Activated T-helper 1 cell treated with anti-CD3 and anti-CD28 coated beads, Interleukin-12 subunit alpha, Interleukin-12 subunit beta, Interleukin-2, Interleukin-4 antibody, amounts not matched to agents 30 ng/mL and 10 ng/mL and 1 ng/mL, durations not matched to agents 14 hours and 24 hours and 36 hours (primary cell): ENCODE measurements at places on chromosomes 11 and 22. TPM values are rescaled to one million over a fixed set of nuclear protein-coding genes. Genes with fewer than 3 reads are reported as not detected.

The CD3D gene
- total RNA-seq: 486 and 491 TPM in 2 replicates

DNA sequence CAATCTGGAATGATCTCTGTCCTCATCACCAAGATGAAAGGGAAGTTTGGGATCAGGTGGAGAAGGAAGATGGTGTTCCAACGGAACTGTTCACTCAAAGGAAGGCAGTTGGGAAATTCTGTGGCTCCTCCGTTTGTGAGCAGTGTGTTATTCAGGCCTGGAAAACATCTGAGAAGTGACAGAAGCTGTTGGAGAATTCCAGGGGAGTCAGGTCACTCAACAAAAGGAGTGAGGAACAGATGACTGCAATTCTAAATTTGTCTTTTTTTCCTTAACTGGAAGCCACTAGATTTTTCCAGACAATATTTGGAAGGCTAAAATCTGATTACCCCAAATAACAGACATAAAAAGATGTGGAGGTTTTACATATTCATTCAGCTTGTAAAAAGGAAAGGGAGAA, 107.8 kb downstream of the CD44 start:
- DNase-seq: no peak
- peaks cover 28% of the 10 kb centered on the region for H3K4me1 ChIP-seq
- H3K4me3 ChIP-seq: no peak overlapping the region
- no peak overlapping the region for H3K27ac ChIP-seq

DNA sequence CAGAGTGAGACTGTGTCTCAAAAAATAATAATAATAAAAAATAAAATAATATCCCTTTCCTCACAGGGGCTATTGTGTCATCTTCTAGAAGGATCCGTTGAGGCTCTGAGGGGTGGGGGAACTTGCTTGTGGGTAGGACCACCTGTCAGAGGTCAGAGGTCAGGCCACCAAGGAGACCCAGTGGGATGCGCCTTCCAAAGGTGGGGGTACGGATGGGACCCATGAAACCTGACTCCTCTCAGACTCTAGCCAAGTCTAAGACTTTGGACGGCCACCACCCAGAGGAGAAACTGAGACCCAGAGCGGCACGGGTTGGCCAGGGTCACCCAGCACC, 367 bp upstream of the MMP11 start:
- H3K27ac ChIP-seq: no peak overlapping the region
- no peak for DNase-seq
- peaks cover 19% of the 10 kb centered on the region for H3K27me3 ChIP-seq

The CCDC134 gene
- 18.0 and 19.6 TPM in 2 replicates for total RNA-seq
